ENCODE measurements at places on chromosomes 13 and 19. TPM values are rescaled to one million over a fixed set of nuclear protein-coding genes. Genes with fewer than 3 reads are reported as not detected.

DNA sequence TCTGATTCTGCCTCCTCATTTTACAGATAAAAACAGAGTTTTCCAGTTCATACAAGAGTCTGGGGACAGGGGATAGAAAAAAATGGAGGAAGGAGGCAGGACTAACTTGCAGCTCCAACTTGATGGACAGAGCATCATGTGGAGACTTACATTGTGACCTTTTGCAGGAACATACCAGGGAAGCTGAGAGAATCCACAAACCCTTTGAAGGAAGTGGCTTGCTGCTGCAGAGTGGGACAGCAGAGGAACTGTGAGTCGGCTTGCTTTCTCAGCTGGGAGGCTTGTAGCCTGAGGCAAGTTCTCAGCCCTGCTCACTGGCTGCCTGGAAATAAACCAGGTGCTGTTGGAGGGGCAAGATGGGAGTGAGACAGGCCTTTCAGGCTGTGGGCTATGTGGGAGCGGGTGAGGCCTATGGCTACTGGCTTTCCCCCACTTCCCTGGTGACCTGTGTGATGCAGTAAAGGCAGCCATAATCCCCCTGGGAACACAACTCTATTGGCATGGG, 614.4 kb downstream of the KCTD12 start:
- no peak for DNase-seq

DNA sequence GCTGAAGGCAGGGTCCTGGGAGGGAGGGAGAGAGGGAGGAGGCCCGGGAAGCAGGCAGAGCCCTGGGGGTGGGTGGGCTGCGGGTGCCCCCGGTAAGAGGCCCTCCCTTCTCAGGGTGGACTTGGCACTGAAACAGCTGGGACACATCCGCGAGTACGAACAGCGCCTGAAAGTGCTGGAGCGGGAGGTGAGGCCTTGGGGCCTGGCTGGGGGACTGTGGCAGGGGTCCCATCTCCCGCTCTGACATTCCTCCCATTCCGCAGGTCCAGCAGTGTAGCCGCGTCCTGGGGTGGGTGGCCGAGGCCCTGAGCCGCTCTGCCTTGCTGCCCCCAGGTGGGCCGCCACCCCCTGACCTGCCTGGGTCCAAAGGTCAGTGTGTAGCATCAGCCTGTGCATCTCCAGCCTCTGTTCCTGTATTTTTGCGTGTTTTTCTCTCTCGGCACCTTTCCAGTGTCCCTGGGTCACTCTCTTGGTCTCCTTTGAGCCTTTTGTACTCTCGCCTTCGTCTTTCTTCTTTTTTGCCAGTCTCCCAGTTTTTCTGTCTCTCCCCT, 53.4 kb downstream of the TRPM4 start:
- DNase-seq: no peak

GRCh38 chr19:5354403-5354802, 13.8 kb upstream of the PTPRS start:
- no peak for DNase-seq

DNA sequence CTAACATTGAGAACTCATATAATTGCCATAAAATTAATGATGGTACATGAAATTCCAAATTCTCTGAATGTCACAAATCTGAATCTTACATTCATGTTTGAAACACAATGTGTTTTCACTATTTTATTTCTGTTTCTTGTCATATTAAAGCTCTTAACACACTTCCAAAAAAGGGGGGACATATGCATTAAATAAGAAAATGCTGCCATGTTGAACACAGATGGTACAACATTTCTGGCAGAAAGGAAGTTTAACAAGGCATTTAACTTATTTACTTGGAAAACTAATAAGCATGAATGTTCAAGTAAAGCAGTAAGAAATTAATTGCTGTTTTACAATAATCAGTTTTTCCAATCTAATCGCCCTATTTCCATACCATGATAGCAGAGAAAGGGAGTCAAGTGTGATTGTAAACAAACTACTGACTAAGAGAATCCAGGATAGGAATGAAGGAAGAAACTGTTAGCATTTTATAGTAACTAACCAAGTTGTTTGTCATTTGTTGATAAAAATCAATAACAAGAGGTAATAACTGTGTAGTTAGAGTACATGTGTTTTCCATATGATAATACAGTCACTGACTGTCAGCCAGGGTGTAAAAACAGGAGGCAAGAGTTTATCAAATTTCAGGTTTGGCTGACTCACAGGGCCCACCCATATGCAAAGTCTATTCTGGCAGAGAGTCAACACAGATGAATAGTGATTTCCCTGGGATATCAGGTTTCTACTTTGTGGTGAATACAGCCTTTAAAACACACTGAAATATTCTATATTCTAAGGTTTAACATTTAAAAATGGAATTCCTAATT, 5.7 kb upstream of the FOXO1 start:
- DNase-seq: no peak

- no peak for DNase-seq
These were observed 384.9 kb downstream of the KCNRG start for GRCh38 chr13:50400035-50400726.

DNA sequence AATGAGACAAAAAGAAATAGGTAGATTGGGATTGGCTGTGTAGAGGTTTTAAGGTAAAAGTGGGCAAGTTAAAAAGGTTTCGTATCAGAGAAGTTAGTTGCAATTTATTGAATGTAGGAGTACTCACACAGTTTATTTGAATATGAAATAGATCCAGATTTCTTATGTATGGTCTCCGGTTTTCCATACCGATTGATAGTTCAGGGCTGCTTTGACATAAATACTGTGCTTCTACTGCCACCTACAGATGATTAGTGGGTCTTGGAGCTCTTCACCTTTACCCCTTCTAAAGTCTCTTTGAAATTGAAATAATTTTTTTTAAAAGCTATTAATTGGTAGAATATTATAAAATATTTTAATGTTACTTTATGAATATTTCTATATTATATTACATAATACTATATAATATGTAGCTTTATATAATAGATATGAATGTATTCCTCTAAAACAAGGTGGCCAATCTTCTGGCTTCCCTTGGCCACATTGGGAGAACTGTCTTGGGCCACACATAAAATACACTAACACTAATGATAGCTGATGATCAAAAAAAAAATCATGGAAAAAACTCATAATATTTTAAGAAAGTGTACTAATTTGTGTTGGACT, 7.7 kb upstream of the GPR18 start:
- DNase-seq: no peak

Gene CPB2
- polyA plus RNA-seq: 0.21 TPM

Gene NOTCH3
- polyA plus RNA-seq: 116 TPM
